ENCODE measurements at places on chromosomes 13 and 19. TPM values are rescaled to one million over a fixed set of nuclear protein-coding genes. Genes with fewer than 3 reads are reported as not detected.

DIRAS1 gene
- 3.7 TPM for total RNA-seq

COX7A1 gene
- total RNA-seq, result not detected

TSHZ3 gene
- total RNA-seq, result 2.2 TPM

FGF21 gene
- total RNA-seq, result not detected

SERPINE3 gene
- total RNA-seq, result 0.07 TPM

All from A549 treated with Hydrocortisone at 1 μM for 4 hours (cell line).